DMS53 (cell line): ENCODE measurements at places on chromosomes 4 and X.

- no peak for DNase-seq
Observed at GRCh38 chr4:138249132-138249531, 7.0 kb upstream of the SLC7A11 start.

DNA sequence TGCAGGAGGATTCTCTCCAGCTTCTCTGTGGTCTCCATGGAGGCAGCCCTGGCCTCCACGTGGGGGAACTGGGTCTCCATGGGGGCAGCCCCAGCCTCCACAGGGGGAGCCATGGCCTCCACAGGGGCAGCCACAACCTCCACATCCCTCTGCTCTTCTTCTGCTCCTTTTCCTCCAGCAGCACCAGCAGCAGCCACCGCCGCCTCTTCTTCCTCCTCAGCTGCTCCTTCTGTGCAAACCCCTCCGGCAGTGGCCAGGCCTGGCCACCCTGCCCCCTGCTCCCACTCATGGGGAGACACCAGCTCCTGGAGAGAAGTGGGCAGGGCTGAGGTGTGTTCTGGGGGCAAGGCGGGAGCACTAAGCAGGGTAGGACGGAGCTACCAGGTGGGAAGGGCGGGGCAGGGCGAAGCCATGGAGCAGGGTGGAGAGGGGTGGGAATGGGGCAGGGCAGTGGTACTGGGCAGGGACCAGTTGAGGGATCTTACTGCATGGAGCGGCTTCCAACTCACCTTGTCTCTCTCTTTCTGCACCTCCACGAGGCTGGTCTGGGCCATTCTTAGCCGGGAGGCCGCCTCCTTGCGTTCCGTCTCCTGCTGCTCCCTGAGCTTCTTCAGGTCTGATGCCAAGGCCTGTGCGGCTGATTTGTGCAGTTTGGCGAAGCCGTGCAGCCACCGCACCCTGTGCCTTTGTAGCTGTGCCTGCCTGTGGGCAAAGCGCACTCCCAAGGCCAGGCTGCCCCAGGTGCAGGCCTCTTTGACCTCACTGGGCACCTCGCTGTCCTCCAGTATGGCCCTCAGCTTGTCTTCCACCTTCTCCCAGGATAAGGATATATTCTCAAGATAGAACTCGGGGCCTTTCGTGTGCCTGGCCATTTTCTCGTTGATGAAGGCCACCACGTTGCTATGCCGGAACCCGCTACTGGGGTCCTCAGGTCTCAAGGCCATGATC, 766 bp downstream of the TEX13A start:
- DNase-seq: no peak

- no peak for DNase-seq
Observed at GRCh38 chr4:56315041-56315440, 72.2 kb downstream of the AASDH start.

- no peak for DNase-seq
Observed at GRCh38 chr4:94389595-94390267, 47.1 kb upstream of the HPGDS start.

- DNase-seq: no peak
Observed at GRCh38 chr4:28545986-28546385, 1685.3 kb downstream of the STIM2 start.

- DNase-seq: no peak
Observed at GRCh38 chr4:67218883-67219282, 326.4 kb downstream of the CENPC start.

DNA sequence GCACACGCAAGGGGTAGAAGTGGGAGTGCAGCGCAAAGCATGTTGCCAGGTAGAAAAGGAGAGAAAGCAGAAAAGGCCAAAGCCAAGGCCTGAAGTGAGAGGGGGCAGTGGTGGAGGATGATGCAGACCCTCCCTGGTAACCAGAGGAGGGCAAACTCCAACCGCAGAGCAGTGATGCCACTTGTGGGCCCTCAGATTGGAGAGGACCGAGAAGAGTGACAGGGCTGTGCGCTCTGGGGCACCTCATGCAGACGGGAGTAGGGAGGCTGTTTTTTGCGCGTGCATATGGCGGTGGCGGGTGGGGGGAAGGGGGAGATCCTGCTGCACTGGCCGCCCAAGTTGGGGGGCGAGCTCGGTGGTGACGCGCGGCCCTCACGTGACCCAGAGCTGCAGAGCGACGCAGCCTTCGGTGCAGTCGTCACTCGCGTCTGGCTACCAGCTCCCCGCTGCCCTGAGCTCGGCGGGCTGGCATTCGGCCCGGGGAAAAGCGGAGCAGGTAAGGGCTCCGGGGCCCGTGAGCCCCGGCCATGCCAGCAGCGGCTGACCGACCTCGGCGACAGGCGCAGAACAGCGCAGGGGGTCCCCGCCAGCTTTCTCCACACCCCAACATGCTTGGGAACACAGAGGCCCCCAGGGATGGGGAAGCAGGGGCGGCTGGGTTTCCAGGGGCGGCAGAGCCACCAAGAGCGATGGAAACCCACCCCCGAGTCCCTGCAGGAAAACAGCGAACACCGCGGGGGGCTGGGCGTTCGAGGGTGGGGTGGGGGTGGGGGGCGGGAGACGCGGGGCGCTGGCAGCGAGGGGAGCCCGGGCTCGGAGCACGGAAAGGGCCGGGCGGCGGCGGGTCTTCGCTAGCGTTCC, at the start of gene BEX3:
BEX3 (plus strand) TSS at position 421 of the 861 bp plus-strand sequence. CDS start 984 bp downstream, outside the sequence.
- peak; percentile 70 for DNase-seq

DNA sequence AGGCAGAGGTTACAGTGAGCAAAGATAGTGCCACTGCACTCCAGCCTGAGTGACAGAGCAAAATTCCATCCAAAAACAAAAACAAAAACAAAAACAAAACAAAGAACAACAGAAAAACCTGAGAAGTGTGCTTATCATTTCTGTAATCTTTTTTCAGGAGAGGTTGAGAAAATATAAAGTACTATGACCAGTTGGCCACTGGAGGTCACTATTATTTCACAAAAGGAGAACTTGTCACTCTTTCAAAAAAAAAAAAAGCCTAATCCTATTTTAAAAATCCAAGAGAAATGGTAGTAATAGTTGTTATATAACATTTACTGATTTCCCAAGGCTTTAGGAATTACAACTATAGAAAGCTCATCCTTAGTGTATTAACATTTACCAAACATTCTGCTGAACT, 24.9 kb upstream of the RNF150 start:
- DNase-seq: peak; percentile 61

DNA sequence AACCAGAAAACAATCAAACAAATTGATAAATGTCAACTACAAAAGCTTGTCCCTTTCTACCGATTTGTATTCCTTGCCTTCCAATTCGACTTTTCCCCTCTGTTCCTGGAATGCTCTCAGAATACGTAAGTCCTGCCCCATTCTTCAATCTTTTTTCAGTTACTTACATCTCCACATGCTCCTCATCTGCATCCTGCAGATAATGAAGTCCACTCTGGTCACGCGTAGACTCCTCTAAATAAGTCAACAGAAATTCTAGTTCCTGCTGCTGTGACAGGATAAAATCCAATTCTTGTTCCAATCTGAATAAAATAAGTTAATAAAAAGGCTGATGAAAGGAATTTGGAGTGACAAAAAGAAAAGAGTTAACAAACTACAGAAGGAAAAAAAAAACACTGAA, 34.4 kb upstream of the RBM41 start:
- no peak for DNase-seq

DNA sequence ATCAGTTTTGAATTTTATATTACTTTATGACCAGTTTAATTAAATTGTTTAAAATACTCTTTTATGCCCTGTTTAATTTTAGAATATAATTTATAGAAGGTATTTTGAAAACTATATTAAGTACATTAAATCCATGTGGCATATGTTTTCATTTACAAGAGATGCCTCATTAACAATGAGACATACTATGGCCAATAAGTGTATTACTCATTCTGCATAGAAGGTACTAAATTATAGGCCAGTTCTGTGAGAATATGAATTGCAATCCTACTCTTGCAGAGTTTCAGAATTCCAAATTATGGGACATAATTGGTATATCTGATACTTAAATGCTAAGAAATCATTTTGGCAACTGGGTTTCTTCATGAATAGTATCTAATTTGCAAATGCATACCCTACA, 951.1 kb downstream of the FAT4 start:
- no peak for DNase-seq

- no peak for DNase-seq
Observed at GRCh38 chr4:102638621-102639020, 122.1 kb downstream of the MANBA start.

DNA sequence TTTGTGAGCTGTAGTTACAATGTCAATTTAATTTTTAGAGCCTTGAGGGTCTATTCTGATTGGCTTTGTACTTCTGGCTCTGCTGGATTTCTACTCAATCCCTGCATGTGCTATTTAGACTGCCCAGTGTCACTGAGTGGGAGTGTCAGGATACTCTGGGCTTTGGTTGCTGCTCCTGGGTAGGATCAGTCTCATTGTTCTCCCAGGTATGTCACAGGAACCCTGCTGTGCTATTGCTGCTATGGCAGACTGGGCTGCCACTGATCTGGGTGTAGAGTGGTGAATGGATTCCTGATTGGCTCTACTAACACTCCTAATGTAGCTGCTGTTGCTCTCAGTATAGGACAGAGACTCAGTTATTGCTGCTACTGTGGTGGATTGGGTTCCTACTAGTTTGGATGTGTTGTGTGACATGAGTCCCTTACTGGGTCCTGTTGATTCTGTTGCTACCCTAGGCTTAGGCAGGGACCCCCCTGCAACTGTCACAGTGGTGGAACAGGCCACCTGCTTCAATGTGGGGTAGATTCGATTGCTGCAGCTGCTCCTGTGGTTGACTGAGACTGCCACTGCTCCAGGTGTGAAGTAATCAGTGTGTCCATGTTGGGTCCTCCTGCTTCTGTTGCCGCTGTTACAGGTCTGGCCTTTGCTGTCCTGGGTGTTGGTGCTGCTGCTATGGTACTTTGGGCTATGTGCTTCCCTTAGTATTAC, 707.8 kb upstream of the AMOT start:
- DNase-seq: no peak

- no peak for DNase-seq
Observed at GRCh38 chr4:85430697-85431096, 44.3 kb upstream of the ARHGAP24 start.

- no peak for DNase-seq
Observed at GRCh38 chr4:7722766-7723387, 216.8 kb downstream of the AFAP1 start.

- DNase-seq: no peak
Observed at GRCh38 chrX:16511796-16512776, 137.9 kb upstream of the S100G start.

DNA sequence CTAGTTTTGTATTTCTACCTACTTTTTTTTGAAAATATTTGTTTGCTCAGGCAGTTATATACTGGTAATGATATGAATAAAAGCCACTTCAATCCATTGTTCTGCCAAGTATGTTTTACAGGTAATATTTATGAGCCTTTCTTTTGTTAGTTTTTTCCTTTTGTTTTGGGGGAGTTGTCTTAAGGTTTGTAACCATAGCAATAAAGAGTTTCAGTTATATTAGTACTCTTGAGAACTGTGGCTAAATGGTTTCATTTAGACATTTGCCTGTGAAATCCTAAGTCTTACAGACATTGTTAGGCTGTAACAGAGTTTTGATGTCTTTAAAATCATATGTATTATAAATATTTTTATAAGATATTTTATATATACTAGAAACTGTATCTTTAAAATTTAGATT, 150.1 kb downstream of the DIPK2B start:
- DNase-seq: peak; percentile 1

GRCh38 chr4:140829825-140830224, 73.6 kb upstream of the TBC1D9 start:
- no peak for DNase-seq

DNA sequence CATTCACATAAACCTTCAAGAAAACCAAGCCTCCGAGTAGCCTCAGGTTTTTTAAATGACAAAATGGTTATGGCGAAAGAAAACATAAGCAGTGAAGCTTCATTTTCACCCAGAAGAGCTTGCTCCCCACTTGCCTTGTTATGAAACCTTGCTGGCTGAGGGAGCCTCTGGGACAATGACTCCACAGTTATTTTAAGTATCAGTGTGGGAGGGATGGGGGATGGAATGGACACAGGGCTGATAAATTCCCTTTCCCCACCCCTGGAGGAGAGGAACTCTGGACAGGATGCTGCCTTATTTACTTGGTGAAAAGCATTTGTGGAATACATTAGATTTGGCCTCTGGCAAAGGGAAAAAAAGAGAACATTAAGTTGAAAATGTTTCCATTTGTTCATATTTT, 220.7 kb upstream of the CNKSR2 start:
- no peak for DNase-seq

DNA sequence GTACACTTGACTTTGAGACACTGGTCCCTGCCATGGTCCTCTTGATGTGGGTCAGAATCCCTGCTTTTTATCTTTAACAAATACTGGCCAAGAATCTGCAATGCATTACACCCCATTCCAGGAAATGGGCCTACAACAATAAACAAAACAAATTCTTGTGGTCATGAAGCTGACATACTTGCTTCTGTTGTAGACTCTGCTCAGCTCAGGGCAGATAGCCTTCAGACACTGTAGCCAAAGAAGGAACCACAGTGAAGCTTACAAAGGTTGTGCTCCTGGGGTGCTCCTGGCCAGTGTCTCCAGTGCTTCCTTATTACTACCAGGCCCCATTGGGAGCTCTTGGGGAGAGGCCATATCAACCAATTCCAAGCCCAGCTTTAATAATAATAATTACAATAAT, 21.8 kb downstream of the KIAA1210 start:
- no peak for DNase-seq

DNA sequence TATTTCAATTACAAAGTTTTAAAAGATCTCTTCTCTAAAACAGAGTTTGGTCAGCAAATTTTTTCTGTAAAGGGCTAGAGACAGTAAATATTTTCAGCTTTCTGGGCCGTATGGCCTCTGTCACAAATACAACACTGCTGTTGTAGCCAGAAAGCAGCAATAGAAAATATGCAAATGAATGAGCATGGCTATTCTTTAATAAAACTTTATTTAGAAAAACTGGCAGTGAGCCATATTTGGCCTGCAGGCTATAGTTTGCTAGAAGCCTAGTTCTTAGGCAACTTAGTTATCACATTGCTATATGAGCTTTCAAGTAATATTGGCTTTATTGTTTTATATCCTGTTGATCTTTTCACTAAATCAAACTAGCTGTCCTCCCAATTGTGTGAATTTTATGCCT, 26.5 kb upstream of the XK start:
- DNase-seq: no peak

DNA sequence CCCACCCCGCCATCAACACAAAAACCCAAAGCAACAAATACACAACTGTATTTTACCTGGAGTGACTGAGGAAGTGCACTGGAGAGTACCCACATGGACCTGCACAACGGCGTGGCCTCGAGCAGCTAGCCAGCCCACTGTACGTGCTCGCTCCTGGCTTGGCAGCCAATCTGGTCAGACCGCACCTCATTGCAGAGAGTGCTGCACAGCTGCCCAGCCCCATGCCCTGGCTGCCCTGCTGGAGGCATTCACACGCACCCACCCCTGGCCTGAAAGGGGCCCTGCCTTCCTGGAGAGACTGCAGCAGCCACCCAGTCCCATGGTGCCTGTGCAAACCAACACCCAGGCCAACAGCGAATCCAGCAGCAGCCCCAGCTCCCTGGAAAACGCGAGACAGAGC, 116.3 kb downstream of the GALNTL6 start:
- DNase-seq: no peak

DNA sequence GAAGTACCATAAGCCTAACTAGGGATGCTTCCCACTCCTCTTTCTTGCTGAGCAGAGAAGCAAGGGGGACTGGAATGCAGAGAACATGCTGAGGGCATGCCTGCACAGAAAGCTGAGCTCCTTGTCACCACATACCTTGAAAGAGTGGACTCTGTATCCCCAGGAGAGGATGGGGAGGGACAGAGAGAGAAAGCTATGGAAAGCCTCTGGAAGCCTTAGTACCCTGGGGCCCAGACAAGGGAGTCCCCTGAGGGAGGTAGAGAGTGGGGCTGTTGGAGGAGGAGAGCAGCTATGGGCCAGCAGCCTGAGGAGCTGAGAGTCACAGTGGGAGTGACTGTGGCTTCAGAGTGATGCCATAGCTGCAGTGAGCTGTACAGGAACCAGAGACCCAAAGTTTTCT, 77.9 kb downstream of the RTL9 start:
- no peak for DNase-seq

- DNase-seq: no peak
Observed at GRCh38 chr4:183960962-183961541, 55.9 kb downstream of the STOX2 start.
